CD4-positive, alpha-beta T cell (primary cell): ENCODE measurements at places on chromosomes 16 and 17.

- no peak for DNase-seq
Observed at GRCh38 chr16:87326151-87326571, 9.0 kb upstream of the C16orf95 start.

- no peak for DNase-seq
Observed at GRCh38 chr16:87733190-87733589, 32.6 kb downstream of the KLHDC4 start.

DNA sequence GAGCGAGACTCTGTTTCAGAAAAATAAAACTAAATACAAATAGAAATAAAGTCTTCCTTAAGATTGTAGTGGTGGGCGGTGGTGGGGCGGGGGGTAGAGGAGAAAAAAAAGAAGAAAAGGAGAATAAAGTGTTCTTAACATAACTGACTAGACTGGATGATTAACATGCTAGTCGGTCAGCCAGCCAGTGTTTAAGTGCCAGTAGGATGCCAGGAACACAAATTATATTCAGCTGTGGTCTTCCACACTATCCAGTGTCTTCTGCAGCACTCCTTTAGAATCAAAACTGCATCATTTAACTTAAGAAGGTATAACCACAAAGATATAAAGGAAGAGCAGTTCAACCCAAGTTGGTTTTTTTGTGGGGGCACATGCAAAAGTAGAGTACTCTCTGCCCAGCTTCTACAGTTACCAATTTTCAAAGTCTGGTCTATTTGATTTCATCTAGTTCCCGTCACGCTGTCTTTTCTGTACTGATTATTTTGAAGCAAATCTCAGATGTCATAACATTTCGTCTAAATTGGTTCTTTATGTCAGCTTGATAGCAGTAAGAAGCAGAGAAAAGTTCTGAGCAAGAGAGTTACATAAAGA is 15.8 kb downstream of the HEATR3 start:
- DNase-seq: no peak

DNA sequence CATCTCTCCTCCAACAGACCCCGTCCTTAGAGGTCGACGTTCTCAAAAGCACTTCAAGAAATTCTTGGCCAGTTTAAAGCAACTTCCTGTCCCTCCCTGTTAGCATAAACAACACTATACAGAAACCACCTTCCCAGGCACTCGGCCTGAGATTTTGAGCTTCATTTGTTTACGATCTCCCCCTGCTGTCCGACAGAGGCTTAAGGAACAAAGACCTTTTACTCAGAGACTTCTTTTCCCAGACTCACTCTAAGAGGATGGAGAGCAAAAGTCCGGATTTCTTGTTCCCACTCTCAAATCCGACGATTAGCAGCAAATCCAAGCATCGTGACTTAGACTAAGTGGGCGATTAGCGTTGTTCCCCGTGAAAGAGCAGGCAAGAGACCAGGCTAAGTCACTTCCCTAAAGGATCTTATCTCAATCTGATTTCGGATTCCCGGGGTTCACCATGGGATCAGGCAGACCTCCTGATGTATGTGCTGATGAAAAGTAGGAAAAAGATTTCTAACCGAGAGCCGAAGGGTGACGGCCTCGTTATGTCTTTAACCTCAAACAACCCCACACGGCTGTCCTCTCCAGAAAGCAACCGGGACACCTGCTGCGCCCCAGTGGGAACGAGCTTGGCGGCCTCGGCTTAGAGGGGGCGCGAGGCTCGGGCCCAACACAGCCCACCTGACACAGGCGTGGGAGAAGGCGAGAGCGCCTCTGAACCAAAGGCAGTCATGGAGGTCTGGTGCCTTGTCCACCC is 598 bp downstream of the INPP5K start:
- DNase-seq: peak; percentile 64

- no peak for DNase-seq
Observed at GRCh38 chr16:4212934-4213296, 29.0 kb downstream of the SRL start.

DNA sequence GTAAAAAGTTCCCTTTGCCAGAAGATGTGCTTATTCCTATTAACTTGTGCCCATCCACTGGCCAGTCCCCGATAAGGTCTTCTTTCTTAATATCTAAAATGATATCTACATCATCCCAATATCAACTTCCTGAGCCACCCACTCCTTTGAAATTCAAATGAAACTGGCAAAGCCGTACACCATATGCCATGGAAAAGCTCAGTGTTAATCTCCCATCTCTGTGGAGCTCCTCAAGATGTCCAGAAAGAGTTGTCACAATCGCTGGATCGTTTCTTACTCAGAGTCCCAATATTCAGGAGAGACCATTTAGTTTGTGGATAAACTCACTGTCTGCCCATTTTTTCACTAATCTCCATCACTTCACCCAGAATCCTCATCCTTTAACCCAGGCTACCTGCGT is 420.7 kb downstream of the NPIPA8 start:
- no peak for DNase-seq

DNA sequence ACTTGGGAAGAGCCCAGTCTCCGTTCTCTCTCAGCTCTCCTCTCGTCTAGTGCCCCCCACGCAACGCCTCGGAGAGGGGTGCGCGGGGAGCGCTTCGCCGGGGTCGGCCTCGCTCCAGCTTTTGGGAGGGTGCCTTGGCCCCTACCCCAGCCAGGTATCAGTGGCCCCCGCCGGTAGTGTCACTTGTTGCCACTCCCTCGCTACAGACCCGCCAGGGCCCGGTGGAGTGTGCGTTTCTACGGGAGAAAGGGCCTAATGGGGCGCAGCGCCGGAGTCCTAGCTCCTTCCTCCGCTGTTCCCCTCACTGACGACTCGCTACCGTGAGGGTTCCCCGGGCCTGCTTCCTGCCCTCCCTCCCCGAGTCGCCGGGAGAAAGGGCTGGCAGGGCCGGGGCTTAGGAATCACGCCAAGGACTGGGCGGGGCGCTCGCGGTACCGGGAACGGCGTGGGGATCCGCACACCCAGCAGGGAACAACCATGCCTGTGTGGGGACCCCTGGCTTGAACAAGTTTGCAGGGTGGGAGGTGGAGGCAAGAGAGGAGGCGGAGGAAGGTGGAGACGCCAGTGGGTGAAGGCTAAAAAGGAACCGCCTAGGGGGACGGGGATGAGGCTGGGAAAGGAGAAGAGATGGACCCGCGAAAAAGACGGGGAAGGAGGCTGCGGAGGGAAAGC is 997 bp upstream of the CDH11 start:
- DNase-seq: no peak

DNA sequence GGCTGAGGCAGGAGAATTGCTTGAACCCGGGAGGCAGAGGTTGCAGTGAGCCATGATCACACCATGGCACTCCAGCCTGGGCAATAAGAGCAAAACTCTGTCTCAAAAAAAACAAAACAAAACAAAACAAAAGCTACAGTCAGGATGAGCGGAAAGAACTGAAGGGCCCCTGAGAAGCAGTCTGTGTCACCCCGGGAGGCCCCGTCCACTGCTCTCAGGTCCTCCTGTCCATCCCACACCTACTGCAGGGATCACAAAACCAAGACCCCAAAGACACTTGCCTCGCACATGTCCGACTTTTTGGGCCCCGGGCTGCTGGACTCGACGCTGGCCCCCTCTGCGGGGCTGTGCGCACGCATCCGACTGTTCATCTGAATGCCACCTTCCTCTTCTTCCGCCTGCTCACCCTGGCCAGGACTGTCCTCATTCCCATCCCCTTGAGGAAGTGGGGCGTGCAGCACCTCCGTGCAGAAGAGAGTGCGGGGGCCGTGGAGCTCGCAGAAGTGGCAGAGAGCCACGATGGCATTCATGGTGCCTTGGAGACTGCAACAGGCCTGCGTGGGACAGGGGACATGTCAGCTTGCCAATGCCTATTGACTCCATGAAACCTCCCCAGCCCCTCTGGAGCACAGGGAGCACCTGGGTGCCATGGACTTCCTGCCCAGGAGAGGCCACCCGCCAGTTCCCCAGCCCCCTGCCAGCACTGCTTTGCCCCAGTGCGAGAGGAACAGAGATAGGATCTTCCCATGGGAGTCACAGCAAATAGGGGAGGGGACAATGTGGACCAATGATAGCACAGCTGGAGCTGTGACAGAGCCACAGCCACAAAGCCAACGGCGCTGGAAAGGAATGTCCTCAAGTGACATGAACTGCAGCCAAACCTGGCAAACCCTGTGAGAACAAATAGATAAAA is 9.1 kb downstream of the FLCN start:
- DNase-seq: no peak

DNA sequence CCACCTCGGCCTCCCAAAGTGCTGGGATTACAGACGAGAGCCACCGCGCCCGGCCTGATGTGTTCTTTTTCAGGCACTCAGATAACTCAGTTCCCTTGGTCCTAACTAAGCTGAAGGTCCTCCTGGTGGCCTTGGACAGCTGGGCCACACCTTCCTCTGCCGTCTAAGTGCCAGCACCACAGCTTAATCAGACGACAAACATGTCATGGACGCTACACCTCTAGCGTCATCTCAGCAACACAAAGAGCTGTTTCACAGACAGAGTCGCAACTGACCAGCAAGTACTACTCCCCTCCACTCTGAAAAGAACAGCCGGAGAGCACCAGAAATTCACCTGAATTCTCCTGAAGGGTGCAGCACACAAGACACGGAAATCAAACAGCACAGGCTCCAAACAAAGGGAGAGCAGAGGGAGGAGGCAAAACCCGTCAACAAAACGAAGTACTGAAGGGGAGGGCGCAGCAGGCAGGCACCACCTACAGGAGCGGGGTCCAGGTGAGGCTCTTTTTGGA is 4.4 kb downstream of the TRAP1 start:
- no peak for DNase-seq

DNA sequence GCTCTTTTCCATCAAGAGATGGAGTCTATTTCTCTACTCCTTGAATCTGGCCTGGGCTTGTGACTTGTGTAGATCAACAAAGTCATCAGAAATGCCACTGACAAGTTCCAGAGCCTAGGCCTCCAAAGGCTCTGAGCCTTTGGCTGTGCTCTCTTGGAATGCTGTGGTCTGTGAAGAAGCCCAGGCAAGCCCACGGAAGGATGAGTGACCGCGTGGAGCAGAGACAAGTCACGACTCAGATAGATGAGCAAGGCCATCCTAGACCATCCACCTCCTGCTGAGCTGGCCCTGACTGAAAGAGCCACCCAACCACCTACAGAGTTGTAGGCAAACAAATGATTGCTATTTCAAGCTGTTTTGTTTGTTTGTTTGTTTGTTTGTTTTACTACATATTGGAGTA is 11.6 kb upstream of the ICAM2 start:
- DNase-seq: no peak

DNA sequence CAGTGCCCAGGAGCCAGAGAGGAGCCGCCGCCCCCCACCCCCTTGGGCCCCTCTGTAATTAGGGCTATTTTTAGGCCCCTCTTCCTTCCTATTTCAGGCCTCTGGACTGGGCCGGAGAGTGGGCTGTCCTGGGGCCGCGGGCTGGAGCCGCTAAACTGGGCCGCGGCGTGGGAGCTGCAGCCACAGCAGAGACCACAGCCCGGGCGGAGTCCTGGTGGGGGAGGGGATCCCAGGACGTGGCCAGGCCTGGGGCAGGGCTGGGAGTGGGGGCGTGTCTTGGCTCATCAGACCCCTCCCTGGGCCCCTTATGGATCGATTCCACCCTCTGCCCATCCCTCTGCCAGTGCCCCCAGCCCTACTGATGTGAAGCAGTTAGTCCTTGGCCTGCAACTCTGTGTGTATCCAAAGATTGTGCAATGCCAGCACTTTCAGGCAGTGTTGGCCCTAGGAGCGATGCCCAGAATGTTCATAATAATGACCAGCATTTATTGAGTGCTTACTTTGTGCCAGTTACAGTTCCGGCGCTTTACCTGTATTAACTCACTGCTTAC is 15.0 kb upstream of the TAC4 start:
- DNase-seq: no peak

GRCh38 chr17:31433091-31433790 is 41.8 kb downstream of the RAB11FIP4 start:
- DNase-seq: peak; percentile 34

- DNase-seq: peak; percentile 83
Observed at GRCh38 chr16:77236063-77236511, 36.9 kb downstream of the SYCE1L start.

GRCh38 chr16:48430890-48431289 is 45.7 kb upstream of the SIAH1 start:
- no peak for DNase-seq

GRCh38 chr17:17345294-17345597 is 42.1 kb downstream of the NT5M start:
- no peak for DNase-seq

GRCh38 chr17:35345926-35346771 is 27.3 kb downstream of the SLFN11 start:
- peak; percentile 70 for DNase-seq

- no peak for DNase-seq
Observed at GRCh38 chr17:40671282-40671681, 6.3 kb upstream of the KRT222 start.

GRCh38 chr16:72474501-72475123 is 302.7 kb upstream of the PMFBP1 start:
- DNase-seq: no peak

- no peak for DNase-seq
Observed at GRCh38 chr17:45307290-45308015, 9.4 kb downstream of the MAP3K14 start.

DNA sequence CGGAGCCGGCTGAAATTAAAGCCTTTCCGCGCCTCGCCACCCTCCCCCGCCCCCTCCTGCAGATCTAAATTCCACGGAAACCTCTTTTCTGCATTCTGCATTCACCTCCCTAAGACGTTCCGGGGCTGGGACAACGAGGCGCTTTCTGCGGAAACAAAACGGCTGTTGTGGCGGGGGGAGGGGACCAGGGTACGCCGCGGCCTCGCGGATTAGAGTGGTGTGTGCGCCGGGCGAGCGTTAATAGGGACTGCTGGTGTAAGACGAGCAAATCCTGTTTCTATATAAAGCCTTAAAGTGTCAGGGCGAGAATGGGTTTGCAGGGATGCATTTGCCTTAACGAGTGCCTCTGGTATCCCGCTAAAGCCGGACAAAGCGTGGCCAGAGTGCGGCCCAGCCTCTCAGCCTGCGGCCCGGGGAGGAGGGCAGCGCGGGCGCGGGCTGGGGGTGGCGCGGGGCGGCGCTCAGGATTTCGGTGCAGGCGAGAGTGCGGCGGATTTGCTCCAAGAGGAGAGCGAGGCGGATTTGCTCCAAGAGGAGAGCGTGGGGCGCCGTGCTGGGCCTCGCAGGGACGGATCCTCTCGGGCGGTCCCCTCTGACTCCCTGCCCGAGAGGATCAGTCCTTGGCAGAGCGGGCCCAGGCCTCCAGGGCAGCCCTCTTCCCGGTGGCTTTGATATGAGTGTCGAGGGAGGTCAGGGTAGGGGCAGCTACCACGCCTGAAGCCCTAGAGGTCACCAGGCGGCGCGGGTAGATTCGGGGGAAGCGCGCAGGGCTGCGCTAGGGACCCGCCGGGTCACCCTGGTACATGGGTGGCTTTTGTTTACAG is 5.1 kb downstream of the BAHCC1 start:
- no peak for DNase-seq

DNA sequence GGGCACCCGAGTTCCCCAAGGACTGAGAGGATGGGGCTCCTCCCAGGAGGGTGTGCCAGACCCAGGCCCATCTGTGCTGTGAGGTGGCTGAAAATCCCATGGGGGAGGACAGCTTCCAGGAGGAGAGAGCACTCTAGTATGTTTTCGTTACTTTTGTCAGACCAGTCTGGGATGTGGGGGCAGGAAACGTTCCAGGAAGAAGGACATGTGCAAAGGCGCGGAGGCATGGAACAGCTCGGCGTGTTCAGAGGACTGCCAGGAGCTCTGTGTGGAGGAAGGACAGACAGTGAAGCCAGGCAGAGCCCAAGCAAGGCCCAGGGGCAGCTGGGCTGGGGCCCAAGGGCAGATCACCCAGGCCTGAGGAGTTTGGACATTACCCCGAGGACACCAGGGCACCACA is 7.0 kb downstream of the CA4 start:
- no peak for DNase-seq
